Left kidney (tissue), 8 donors: ENCODE measurements at places on chromosomes 13 and 19.

DNA sequence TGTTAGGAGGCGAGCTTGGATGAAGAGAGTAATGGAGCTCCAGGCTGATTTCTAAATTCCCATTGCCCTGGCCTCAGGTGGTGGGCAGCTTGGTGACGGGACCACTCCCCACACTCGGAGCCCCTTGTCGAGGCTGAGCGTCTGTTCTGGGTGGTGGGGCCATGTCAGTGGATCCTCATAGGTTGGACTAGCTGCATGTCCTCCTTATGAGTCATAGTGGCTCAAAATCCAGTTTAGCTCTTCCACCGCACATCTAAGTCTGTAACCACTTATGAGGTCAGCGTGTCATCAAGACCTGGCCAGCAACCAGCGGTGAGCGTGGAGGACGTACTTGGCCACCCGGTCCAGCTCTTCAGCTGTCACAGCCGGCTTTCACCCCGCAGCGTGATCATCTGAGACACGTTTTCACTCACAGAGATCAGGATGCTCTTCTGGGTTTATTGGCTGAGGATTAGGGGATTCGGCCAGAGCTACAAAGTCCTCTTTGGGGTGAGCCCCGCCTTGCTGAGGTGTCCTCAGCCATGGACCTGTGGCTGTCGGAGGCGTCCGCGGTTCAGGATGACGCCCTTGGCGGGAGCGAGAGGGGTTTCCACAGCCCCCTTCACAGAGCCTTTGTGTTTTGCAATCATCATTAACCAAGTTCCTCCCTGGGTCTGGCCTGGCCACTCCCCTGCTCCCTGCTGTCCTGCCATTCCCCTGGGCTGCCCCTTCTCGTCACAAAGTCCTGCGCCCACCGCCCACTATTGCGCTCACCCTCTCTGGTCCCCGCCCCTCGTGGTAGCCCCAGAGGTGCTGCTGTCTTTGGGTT lies 41.9 kb downstream of the ADPRHL1 start:
- DNase-seq = no peak

- no peak for DNase-seq
Measured at GRCh38 chr13:80452279-80452678, 111.4 kb upstream of the SPRY2 start.

DNA sequence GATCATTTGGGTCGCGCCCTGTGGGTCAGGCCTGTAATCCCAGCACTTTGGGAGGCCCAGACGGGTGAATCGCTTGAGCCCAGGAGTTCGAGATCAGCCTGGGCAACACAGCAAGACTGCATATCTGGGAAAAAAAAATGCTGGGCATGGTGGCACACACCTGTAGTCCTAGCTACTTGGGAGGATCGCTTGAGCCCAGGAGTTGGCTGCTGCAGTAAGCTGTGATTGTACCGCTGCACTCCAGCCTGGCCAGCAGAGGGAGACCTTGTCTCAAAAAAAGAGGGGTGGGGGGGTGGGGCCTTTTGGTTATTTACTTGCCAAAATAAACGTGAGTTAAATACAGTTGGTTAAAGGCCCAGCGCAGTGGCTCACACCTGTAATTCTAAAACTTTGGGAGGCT lies 9.8 kb upstream of the ZNF544 start:
- DNase-seq = no peak

DNA sequence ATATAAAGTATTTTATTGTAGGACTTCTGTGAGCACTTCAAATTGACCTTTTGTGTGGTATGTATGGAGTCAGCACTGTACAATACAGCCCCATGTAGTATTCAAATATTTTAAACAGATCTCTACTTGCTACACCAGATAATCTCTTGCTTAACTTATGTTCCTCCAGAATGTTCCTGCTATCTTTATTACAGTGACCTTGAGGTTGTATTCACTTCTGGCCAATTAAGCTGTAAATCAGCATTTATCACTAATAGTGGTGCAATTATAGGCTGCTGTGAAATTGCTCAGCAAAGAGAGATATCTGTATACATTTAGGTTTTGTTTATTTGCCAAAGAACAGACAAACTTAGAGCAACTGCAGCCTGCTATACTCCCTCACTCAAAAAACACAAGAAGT lies 1218.6 kb downstream of the PCDH17 start:
- peak; percentile 10 for DNase-seq

DNA sequence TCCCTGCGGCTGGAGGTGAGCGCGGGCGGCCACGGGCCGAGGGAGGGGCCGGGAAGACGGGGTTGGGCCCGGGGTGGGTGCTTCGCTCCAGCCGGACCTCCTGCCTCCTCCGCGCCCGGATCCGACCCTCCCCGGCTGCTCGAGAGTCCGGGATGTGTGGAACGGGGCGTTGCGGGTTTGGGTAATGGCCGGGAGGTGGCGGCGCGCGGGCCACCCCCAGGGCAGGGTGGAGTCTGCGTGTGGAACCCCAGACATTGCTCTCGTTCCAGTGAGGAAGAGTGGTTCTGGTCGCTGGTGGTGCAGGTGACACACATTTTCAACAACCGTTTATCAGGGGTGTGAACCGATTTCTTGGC lies 38.8 kb downstream of the ARHGEF7 start:
- DNase-seq = no peak
